Stimulated activated CD8-positive, alpha-beta memory T cell treated with anti-CD3 and anti-CD28 coated beads, Interleukin-4, amount 100 ng/mL, for 1 hour (primary cell): ENCODE measurements at places on chromosomes 6 and 20.

- no peak for DNase-seq
These were observed 4.2 kb upstream of the TBX18 start for GRCh38 chr6:84768442-84769174.

- no peak for DNase-seq
These were observed 127.5 kb downstream of the SASH1 start for GRCh38 chr6:148470156-148470555.

- no peak for DNase-seq
These were observed 9.9 kb upstream of the HEBP2 start for GRCh38 chr6:138393871-138394783.

GRCh38 chr6:170116636-170117035 is 174.2 kb downstream of the DLL1 start:
- DNase-seq: no peak

DNA sequence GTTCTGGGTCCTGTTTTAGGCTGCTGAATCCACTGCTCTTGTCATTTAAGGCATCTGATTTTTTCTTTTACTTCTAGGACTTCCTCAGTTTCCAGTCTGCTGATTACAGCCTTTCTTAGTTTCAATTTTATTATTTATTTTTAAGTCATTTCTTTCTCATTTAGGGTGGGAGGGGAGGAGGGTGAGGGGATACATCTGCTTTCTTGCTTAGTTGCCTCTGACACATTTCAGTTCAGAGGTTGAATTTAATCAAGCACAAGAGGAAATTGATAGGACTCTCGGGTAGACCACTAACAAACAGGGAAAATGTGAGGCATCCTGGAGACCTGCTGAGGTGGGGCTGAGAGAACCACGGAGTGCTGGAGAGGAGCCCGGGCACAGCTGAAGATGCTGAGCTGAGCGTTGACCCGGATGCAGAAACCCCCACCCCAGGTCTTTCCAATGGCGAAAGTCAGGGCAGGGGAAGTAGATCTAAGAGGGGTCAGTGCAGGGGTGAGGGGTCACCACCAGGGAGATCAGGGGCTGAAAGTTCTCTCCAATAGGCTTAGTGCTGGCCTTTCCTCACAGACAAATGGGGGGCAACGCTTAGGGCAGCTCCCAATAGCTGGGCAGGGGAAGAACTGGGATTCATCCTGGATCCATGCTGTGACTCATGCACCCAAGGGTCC is 7.6 kb upstream of the TREML2 start:
- no peak for DNase-seq

DNA sequence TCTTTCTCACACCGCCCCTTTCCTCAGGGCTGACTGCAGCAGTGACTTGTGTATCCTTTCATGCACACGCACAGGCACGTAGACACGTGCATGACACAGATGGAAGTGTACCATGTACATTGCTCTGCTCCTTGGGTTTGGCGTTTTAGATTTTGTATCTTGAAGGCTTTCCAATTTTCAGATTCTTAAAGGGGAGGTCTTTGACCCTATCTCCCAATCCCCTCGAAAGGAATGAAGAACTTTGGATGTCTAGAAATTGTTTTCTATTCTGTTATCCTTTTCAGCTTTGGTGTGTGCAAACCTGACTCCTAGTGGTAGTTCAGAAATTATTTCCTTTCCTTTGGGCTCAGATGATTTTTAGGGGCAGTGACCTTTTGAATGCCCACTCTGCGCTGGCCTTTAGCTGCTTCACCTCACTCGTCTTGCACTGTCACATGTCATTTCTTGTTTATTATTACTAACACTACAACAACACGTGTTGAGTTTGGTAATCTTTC is 63.0 kb downstream of the HIVEP1 start:
- DNase-seq: no peak

DNA sequence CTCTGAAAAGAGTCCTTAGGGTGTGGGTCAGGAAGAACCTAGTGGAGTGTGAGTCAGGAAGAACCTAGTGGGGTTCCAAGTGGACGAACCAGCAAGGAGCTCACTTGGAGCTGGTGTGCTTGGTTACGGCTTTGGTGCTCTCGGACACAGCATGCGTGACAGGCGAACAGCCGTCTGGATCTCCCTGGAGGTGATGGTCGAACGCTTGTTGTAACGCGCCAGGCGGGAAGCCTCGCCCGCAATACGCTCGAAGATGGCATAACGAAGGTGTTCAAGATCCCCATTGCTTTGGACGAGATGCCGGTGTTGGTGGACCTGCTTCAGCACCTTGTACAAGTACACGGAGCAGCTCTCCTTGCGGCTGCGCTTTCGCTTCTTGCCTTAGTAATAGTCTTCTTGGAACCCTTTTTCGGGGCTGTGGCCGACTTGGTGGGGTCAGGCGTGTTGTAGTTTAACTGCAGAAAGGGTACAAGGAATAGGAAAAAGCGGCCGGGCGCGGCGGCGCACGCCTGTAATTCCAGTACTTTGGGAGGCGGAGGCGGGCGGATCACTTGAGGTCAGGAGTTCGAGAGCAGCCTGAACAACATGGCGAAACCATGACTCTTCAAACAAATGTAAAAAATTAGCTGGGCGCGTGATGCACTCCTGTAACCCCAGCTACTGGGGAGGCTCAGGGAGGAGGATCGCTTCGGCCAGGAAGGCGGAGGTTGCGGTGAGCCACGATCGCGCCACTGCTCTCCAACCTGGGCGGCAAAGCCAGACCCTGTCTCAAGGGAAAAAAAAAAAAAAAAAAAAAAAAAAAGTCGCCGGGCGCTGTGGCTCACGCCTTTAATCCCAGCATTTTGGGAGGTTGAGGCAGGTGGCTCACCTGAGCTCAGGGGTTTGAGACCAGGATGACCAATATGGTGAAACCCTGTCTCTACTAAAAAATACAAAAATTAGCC is 48.0 kb downstream of the OR2B2 start:
- no peak for DNase-seq

DNA sequence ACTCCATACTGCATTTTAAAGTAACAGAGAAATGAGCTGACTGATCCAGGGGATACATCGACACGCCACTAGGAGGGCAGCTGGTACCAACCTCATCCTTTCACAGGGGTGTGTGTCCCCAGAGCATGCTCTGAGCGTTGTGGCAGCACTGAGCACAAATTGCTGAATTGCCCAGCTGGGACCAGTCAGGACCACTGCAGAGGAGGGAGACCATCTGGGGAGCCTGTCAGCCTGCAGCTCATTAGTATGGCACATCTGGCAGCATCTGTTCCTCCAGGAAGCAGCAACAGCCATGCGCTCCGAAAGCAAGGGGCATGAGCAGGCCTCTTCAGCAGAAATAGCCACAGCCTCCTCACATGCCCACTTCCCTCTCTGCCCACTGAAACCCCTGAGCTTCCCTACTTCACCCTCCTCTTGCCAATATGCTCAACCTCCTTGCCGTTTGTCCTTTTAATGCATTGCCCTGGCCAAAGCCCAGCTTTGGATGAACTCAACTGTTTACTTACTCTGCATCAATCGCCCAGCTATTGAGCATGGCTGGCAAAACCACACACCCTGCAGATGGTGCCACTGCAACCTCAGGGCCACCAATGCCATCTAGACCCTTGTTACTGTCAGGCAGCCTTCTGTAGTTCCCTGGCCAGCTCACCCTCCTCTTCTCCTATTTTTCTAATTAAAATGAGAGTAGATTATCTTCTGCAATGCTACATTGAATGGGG is 77.6 kb upstream of the NEDD9 start:
- DNase-seq: no peak

GRCh38 chr6:136551103-136551502 is 881 bp upstream of the MAP7 start:
- no peak for DNase-seq

DNA sequence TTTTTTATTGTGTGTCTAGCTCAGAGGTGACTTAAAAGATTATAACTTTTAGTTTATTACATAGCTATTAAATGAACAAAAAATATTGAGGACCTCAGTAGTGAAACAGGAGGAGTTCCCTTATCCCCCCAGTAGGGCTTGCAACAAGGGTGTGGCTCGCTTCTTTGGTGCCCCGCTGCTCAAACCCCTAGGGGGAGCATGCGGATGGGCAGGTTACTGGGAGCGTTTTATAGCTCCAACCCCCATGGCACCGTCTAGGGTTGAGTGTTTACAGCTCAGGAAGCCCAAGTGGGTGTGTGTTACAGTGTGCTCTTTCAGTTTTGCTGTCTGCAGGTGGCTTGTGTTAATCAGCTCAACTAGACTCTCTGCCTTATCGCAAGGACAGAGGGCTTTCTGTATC is 1513.7 kb downstream of the GRIK2 start:
- no peak for DNase-seq

DNA sequence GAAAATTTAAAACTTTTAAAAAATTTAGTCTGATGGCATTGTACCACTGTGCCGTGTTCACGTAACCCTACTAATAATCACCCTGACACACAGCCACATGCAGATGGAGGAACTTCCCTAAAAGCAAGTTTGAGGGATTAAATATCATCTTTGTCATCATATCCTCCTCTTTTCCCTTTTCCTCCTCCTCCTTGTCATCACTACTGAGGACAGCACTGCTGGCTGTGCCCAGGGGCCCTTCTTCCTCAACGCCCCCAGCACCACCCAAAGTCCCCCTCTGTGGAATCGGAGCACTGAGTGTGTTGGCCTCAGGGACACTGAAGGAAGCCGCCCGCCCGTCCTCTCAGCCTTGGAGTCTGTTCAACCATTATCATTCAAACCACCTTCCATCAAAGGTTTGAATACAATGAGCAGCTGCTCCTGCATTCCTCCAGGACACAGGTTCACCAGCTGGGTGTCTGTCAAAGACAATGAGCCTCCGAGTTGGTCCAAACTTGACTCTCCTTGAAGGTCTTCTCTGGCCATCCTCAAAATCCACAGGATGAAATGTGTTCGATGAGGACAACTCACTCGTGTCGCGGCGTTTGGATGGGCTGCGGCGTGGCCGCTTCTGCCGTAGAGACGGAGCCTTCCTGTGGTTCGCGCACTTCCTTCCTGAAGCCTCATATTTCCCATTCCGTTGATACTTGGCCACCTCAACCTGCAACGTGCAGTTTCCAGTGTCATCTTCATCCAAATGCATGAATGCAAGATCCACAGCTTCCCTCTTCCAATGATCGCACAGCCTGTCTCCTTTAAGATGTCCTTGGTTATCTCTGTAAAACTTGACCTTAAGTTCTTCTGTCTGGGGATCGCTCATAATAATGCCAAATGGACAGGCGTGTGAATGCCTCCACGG is 23.3 kb downstream of the NQO2 start:
- DNase-seq: no peak

GRCh38 chr6:7615611-7616383 is 25.8 kb downstream of the SNRNP48 start:
- no peak for DNase-seq

- DNase-seq: no peak
These were observed 147.3 kb upstream of the BMP5 start for GRCh38 chr6:56022678-56023077.

GRCh38 chr6:25449774-25450173 is 170.6 kb downstream of the CARMIL1 start:
- no peak for DNase-seq

DNA sequence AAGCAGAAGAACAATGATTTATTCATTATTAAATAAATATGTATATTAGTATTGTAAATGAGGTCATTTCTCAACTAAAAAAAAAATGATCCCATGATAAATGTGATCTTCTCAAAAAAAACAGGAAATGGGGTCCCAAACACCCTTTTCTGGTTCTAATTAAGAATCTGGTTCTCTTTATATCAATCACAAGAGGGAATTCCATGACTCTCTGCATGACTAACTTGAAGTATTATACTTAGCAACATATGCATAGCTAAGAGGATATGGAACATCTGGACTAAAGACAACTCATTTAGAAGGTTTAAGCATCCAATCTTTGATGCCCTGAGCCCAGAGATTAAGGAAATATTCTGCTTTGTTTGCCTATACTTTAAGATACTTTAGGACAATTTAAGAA is 89.7 kb upstream of the EMILIN3 start:
- no peak for DNase-seq

- DNase-seq: no peak
These were observed 161.9 kb downstream of the TAF4 start for GRCh38 chr20:61903575-61904340.

DNA sequence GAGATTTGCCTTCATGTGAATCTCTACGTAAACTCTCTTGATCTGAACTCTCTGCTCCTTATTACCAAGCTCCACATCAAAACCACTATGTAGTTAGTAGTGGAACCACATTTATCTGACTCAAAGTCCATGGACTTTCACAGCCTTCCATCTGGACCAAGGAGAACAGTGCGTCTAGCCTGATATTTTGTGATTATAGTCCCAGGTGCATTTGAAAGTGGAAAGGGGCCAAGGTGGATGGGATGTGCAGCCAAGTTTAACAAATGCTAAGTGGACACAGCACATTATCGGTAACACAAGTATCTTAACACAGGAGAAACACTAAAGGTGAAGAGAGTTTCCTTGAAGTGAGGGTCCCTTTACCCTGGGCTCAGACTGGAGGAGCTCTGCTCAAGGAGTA is 281.2 kb upstream of the SGK1 start:
- DNase-seq: no peak

GRCh38 chr6:146984251-146984924 is 219.8 kb upstream of the STXBP5 start:
- no peak for DNase-seq

GRCh38 chr6:79030023-79030422 is 48.0 kb downstream of the PHIP start:
- DNase-seq: no peak

GRCh38 chr6:49526598-49526997 is 23.9 kb upstream of the C6orf141 start:
- DNase-seq: no peak

GRCh38 chr6:131568726-131569125 is 4.3 kb upstream of the ARG1 start:
- no peak for DNase-seq

- no peak for DNase-seq
These were observed 736.1 kb downstream of the HDGFL1 start for GRCh38 chr6:23305325-23305943.

DNA sequence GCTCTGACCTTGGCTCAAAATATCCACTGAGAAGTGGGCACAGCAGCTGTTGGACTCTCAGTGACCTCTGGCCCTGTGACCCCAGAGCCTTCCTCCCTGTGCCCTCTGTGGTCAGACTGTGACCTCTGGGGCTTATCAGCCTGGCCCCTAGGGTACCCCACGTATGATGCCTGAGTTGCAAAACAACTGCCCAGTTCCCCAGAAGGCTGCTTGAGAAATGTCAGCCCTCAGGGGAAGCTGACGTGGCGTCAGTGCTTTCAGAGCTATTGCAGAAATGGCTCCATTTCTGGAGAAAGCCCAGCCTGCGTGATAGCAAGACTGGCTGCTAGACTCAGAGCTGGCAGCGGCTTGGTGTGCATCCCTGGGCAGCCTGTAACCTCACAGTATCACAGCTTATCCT is 31.5 kb upstream of the TGM2 start:
- DNase-seq: no peak

DNA sequence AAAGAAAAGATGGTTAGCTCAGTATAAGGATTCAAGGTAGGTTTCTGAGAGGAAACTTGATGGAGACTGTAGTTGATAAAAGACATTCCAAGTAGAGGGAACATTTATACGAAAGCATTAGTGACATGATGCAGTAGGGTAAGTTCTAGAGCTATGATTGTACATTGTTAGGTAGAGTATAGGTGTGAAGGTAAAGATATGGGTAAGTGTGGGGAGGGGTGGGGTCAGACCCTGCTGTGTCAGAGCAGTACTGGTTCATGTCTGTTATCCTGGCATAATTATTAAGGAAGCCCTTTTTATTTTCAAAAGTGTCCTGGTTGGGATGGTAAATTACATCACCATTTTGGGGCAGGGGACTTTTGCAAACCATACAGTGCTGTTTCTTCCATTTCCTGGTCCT is 635.8 kb downstream of the COL12A1 start:
- DNase-seq: no peak
